ENCODE measurements at places on chromosomes 16 and 17. TPM values are rescaled to one million over a fixed set of nuclear protein-coding genes. Genes with fewer than 3 reads are reported as not detected.

DNA sequence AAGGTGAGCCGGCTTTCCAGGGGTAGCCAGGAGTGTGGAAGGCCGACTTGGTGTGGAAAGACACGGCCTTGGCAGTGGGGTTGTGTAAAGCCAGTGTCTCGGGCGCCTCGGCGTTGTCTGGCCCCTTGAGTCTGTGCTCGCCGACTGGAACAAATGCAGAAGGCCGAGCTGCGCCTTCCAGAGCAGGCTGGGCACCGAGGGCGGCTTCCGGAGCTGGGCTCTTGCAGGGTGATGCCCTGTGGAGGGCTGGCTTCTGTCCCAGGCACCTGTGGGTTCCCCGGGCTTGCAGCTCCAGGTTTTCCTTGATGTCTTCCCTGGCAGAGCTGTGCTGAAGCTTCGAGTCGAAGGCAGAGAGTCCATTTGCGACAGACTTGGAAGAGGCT is 8.0 kb downstream of the ZNF750 start:
- no peak for DNase-seq
- no peak overlapping the region for H3K4me3 ChIP-seq
- no peaks in the 10 kb centered on the region for H3K27me3 ChIP-seq
- H3K27ac ChIP-seq: no peak overlapping the region
- H3K4me1 ChIP-seq: no peaks in the 10 kb centered on the region
- H3K36me3 ChIP-seq: peaks cover 24% of the 10 kb centered on the region

- H3K4me1 ChIP-seq: peaks cover 3% of the 10 kb centered on the region
- H3K4me3 ChIP-seq: no peak overlapping the region
- no peaks in the 10 kb centered on the region for H3K27me3 ChIP-seq
- DNase-seq: no peak
- H3K27ac ChIP-seq: no peak overlapping the region
Measured at GRCh38 chr17:47603830-47604597, 45.7 kb upstream of the KPNB1 start.

Gene TBX2
- total RNA-seq: not detected

- DNase-seq: no peak
- no peaks in the 10 kb centered on the region for H3K27me3 ChIP-seq
- H3K36me3 ChIP-seq: no peaks in the 10 kb centered on the region
Measured at GRCh38 chr16:52383640-52384292, 163.2 kb downstream of the TOX3 start.

Gene SGCA
- total RNA-seq: not detected

DNA sequence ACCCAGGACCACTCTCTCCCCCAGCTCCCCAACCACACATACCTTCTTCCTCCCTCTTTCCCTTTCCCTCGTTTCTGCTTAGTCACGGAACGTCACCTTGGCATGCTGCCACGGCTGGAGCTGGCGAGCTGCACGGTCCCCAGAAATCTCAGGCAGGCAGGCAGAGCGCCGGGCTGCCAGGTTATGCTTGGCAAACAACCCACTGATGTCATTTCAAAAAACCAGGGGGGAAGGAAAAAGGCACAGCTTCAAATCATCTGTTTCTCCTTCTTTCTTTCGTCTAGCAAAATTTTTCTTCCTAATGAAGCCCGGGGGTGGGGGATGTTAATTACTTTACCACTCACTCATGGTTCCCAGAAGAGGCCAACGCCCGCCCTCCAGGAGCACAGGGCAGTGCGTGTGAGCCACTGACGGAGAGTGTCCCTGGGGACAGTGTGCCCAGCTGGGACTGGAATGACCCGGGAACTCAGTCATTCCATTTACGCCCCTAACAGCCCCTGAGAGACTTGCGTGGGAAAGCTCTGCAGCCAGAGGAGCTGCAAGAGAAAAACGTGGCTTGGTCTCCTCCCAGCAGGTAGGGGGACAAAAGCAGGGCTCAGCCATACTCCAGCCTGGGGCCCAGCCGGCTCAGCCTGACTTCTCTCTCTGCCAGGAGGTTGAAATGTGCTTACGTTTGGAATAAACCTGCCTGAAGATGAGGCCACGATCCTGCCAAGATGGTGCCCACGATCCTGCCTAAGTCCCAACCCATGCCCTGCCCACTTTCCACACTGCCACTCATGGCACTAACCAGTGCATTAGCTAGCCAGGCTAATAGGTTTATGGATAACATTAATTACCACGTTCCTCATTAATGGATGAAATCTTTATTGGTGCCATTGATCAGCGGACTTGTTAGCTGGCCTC is 198.9 kb downstream of the ZFHX3 start:
- no peak overlapping the region for H3K4me3 ChIP-seq
- DNase-seq: no peak
- peaks cover 31% of the 10 kb centered on the region for H3K27me3 ChIP-seq
- H3K4me1 ChIP-seq: peaks cover 35% of the 10 kb centered on the region
- no peaks in the 10 kb centered on the region for H3K36me3 ChIP-seq
